Ascending aorta (tissue), 2 donors: ENCODE measurements at places on chromosomes 1 and 21. TPM values are rescaled to one million over a fixed set of nuclear protein-coding genes. Genes with fewer than 3 reads are reported as not detected.

BMP8B gene
- not detected for total RNA-seq

CD1D gene
- total RNA-seq = not detected

PLCH2 gene
- total RNA-seq = not detected

VHLL gene
- total RNA-seq = not detected

AMY1C gene
- not detected for total RNA-seq

MYBPH gene
- not detected for total RNA-seq

DNA sequence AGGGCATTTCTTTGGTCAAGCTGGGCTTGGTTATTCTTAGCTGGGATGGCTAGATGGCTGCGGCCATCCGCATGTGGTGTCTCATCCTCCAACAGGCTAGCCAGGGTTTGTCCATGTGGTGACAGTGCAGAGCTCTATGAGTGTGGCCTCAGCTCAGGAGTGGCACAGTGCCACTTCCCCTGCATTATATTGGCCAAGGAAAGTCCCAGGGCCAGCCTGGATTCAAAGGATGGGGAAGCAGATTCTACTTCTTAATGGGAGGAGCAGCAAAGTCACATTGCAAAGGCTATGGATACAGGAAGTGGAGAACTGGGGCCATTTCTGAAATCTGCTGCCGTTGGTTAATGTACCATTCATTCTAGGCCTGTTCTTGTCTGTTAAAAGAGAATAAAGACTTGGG, 34.4 kb downstream of the STUM start:
- H3K36me3 ChIP-seq = no peaks in the 10 kb centered on the region
- no peaks in the 10 kb centered on the region for H3K4me1 ChIP-seq
- H3K27me3 ChIP-seq = no peaks in the 10 kb centered on the region
- H3K27ac ChIP-seq = no peak overlapping the region
- H3K4me3 ChIP-seq = no peak overlapping the region

DNA sequence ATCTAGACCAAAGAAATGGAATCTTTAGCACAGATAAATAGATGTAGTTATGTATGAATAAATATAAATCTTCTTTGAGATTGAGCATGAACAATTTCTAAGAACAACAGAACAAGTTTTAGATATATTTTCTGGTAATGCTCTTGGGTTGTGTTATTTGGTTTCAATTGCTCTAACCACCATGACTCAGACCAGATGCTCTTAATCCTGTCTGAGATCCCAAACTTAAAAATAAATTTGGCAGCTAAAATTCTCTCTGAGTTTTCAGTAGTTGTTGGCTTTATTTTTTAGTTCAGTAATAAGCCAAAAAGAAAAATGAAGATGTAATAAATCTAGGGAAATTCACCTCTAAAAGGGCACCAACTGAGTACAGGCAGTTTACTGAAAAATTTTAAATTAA, 1693.4 kb downstream of the NCAM2 start:
- DNase-seq = no peak
- H3K27me3 ChIP-seq = no peaks in the 10 kb centered on the region
- H3K4me3 ChIP-seq = no peak overlapping the region
- no peaks in the 10 kb centered on the region for H3K4me1 ChIP-seq
- H3K27ac ChIP-seq = no peak overlapping the region

GRCh38 chr1:31765516-31765915, 1.4 kb upstream of the ADGRB2 start:
- H3K4me1 ChIP-seq = peaks cover 10% of the 10 kb centered on the region
- H3K4me3 ChIP-seq = no peak overlapping the region
- H3K27me3 ChIP-seq = no peaks in the 10 kb centered on the region
- H3K27ac ChIP-seq = no peak overlapping the region
- DNase-seq = no peak

DNA sequence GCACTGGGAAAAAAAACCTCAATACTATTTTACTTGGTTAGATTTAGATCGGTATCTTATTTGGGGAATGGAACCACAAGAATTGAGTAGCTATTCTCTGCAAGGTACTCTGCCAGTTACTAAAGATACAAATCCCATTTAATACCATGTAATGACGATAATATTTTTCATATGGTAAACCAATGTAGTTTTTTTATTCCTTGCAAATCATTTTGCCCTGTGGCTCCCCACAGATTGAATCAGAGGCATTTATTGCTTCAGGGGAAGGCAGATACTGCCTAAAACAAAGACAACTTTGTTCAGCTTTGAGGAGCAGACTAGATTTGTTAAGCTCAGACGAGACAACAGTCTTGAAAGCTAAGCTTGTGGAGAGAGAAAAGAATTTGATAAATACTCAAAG, 226.7 kb upstream of the RUNX1 start:
- no peak overlapping the region for H3K27ac ChIP-seq
- H3K4me3 ChIP-seq = no peak overlapping the region
- H3K36me3 ChIP-seq = no peaks in the 10 kb centered on the region
- no peaks in the 10 kb centered on the region for H3K27me3 ChIP-seq
- DNase-seq = no peak
